ENCODE measurements at places on chromosomes 13 and 19. TPM values are rescaled to one million over a fixed set of nuclear protein-coding genes. Genes with fewer than 3 reads are reported as not detected.

DNA sequence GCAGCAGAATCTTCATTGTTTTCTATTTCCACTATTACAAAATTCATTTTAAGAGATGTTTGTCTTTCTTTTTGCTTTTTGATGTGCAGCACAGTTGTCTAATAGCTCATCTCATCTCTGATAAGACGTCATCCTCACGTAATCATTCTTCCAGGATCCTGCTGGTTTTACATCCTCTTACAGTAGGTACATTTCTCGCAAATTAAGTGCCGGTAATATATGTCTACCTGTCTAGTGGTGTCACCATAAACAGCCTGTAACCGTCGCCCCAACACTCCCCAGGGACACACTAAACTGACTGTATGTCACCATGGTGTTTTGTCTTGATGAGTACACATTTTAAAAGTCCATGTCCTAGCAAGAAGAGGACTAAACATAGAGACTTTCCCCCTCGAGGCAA lies 94.5 kb upstream of the VSTM2B start:
- no peak for DNase-seq

DNA sequence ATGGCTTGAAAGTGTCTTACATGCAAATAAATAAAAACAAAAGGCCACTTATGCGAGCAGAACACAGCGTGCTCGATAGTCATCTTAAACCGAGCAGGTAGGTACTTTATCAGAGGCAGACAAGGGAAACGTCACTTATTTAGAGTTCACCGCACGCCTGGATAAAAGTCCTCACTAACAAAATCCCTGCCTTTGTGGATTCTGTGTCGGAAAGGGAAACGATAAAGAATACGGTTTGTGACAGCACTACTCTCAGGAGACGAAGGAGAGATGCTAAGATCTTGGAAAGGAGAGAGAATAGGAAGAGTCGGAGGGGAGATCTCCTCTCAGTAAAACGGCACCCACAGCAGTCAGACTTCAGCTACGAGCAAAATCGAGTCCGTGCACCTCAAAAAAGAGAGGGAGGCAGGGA lies 581 bp downstream of the RCBTB1 start:
- DNase-seq = no peak

DNA sequence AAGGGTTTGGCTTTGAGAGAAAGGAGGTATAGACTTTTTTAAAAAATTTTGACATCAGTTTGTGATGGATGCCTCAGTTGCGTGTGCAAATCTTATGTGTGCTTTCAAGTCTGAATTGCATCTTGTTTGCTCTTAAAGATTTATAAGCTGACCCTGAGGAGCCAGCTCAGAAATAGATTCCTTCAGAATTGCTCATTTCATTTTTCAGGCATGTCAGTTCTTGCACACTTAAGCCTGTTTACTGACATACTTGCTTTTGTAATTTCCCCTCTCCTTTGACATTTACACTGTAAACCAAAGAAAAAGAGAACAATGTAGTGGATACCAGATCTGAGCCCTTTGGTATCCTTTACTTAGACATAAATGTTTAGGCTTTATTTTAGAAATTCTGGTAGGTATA lies 87.6 kb downstream of the RNF17 start:
- DNase-seq = no peak

GRCh38 chr13:36685927-36686326 lies 12.1 kb downstream of the SERTM1 start:
- DNase-seq = no peak

DNA sequence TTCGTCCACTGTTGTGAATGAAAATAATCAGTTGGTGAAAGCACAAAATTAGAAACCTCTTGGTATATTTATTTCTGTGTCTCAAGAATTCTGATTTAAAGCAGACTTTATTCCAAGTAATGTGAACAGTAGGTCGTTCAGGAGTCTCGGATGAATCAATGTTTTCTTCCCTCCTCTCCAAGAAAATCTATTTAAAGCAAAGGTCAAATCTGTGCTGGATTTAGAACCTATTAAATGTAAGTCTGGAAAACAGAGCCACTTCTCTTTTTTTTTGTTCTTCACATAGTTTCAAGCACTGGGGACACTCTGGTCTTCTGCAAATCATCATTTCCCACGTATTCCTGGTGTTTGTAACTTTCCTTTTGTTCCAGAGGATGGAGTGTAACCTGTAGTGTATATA lies 312.7 kb downstream of the ATP8A2 start:
- DNase-seq = no peak

The PRODH2 gene
- total RNA-seq = not detected

The PSG1 gene
- total RNA-seq = not detected
